ENCODE measurements at places on chromosomes 1 and 21.
A peak's percentile ranks its signal among the peaks of the same experiment; 100 is the strongest.

GRCh38 chr1:224540535-224540934 lies 75.6 kb upstream of the CNIH3 start:
- DNase-seq: no peak

- no peak for DNase-seq
Measured at GRCh38 chr1:72763481-72763880, 481.1 kb upstream of the NEGR1 start.

- no peak for DNase-seq
Measured at GRCh38 chr1:5151511-5151910, 497.1 kb downstream of the AJAP1 start.

DNA sequence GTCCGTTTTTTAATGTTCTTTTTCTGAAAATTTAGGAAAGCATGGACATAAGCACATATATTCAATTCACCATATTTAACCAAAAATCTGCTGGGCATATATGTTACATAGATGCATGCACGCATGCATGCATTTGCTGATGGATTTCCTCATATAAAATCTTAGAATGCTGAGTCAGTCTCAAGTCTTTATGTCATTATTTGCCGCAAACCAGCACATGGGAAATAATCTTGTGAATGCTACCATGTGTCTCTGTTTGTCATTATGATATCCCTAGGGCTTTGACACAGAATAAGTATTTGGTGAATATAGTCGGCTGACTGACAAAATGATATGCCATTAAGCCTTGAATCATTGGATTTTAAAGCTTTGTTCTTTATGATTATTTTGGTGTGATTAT lies 776.5 kb downstream of the KCNT2 start:
- DNase-seq: no peak

DNA sequence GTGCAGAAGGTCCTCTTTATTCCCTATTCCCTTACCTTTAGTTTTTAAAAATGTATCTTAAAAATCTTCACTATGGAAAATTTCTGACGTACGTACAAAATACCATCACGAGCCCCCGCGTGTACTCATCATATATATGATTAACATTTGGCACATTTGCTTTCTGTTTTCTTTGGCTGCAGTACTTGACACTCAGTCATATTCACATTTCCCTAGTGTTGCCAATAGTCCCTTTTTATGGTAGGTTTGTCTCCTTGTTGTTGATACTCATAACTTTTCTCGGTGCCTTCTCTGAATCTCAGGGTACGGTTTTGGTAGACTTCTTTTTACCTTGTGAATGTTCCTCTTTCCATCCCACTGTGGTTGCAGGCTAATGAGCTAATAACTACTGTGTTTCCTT lies 23.3 kb downstream of the KDM4A start:
- DNase-seq: no peak

- no peak for DNase-seq
Measured at GRCh38 chr1:175842550-175842949, 99.2 kb upstream of the TNR start.

GRCh38 chr1:184988506-184988905 lies 14.2 kb upstream of the NIBAN1 start:
- no peak for DNase-seq

- no peak for DNase-seq
Measured at GRCh38 chr1:209627027-209627731, 25.0 kb downstream of the LAMB3 start.

GRCh38 chr1:41754540-41754939 lies 164.2 kb downstream of the HIVEP3 start:
- DNase-seq: no peak

DNA sequence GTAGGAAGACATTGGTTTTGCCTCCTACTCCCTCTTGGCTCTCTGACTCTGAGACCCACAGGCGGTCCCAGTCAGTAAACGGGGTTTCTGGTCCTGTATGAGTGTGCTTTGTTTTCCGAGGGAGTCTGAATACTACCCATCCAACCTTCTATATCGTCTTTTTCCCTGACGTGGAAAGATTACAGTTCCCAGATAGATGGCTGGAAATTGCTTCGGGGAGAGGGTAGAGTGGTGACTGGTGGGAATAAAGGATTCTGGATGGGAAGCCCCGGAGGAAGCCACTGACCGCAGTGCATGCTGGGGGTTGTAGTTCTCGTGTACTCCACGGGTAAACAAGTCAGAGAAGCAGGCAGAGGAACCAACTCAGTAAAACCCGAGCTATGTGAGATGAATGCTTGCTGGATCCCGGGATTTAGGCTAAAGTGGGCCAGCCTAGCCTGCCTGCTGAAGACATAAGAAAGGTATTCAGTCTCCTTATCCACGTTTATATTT lies 66.2 kb upstream of the IRF2BP2 start:
- peak; percentile 70 for DNase-seq

DNA sequence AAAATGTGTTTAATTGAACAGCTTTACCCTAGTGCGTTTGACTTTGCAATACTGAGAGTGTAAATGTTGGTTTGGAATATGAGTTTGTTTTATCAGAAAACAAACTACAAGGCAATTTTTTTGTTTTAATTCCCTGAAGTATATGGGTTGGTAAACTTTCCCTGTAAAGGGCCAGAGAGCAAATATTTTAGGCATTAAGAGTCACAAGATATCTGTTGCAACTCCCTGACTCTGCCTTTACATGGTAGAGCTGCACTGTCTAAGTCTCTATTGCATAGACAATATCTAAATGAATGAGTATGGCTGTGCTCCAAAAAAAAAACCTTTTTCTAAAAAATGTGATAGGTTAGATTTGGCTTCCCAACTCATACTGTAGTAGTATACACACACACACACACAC lies 115.1 kb upstream of the PBX1 start:
- DNase-seq: no peak

GRCh38 chr1:183210681-183211080 lies 24.6 kb downstream of the LAMC2 start:
- DNase-seq: no peak

DNA sequence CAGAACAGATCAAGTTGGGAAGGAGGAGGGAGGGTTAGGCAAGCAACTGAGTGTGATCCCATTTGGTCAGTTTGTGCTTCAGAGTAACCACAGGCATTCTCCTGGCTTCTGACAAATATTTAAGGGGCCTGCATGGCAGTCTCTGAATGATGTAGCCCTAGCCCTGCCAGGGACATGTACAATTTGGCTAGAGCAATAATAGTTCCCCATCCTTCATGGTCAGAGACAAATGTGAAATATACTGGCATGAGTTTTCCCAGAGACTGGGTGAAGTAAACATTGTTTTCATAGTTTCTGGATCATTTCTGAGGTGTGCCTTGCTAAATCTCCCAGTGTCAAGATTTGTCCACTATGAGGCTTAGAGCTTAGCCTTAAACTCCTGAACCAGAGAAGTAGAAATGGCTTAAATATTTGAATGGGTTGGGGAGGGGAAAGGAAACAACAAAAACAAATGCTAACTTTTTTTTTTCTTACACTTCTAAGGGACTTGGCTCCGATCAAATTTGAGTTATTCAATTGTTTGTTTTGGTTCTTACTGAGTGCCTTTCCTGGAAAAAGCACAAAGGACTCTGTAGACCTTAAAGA lies 42.0 kb upstream of the UBE2U start:
- DNase-seq: no peak

- no peak for DNase-seq
Measured at GRCh38 chr1:65512383-65512782, 91.9 kb downstream of the LEPR start.

DNA sequence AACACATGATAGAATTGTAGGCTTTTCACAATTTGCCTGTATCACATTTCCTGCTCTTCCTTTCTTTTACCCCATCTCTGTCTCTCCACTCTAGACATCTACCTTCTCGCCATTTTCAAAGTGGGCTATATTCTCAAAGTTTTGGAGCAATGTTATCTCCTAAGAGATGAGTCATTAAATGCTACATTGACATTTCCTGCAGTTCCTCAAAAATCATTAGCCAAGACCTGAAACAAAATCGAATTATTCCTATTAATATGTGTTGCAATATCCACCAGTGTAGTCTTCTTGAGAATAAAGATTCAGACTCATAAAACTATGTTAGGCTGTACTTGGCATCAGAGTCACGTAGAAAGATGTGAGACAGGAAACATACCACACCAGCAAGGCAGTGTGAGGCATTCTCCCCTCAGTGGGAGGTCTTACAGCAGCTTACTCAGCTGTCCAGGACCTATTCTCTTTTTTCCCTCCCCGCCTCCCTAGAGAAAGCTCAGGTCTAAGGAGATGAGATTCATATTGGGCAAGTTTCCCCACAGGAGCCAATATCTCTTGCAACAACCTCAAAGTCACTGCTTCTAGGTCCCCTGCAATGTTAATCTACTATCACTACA lies 38.8 kb downstream of the FRRS1 start:
- no peak for DNase-seq

GRCh38 chr1:115890580-115890979 lies 49.7 kb upstream of the NHLH2 start:
- DNase-seq: no peak

GRCh38 chr1:216904471-216904870 lies 181.2 kb upstream of the ESRRG start:
- no peak for DNase-seq

- no peak for DNase-seq
Measured at GRCh38 chr1:39076799-39077148, 50.6 kb downstream of the NDUFS5 start.

DNA sequence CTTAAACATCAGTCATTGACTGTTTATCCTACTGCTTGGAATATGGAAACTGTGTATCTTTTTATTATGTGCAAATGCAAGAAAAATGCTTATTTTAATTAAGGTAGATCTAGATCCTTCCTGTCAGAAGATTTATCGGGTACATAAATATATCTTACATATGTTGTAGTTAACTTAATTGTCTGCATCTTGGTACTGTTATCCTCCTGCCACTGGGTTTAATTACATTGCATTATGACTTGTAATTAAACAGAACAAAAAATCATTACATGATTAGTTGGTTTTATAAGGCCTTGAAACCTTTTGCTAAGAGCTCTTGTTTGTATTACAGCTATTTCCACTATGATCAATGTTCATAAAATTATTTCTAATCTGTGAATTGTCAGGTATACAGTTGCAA lies 211.2 kb downstream of the PTGER3 start:
- no peak for DNase-seq

GRCh38 chr1:7567376-7567775 lies 203.7 kb upstream of the VAMP3 start:
- DNase-seq: no peak
